ENCODE measurements at places on chromosomes 11 and 22.

DNA sequence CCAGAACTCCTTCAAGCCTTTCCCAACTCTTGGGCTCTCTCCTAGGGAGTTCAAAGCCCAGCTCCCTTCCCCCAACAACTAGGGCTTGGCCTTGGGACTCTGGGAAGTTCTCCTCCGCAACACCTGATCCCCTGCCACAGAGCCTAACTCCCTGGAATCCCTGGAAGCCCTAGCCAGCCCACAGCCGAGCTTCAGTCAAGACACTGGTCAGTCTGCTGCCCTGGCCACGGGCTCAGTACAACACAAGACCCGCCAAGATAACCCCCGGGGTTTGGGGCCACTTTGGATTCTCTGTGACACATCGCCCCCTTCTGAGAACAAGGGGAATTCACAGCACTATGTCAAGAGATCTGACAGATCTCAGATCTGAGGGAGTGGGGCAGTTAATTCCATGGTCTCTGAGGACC, 58.3 kb downstream of the SLC22A12 start:
- DNase-seq = no peak

GRCh38 chr22:44171561-44171960, 9.2 kb upstream of the PARVG start:
- DNase-seq = no peak

DNA sequence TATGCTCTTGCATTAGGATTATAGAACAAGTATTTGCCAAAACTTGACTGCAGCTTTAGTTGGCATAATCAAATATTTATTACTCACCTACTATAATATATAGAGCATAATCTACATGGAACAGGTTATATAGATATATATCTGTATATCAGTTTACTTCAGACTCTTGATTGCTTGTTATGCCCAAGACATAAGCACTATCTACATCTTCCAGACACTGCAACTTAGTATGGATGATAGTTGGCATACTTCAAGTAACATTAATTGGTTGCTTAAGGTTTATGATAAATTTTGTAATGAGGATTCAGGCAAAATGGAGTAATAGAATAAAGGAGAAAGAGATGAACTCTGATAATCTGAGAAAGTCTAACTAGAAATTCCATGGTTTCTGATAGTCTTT, 1.0 kb downstream of the CCDC15 start:
- DNase-seq = no peak

GRCh38 chr11:21426931-21427330, 757.5 kb downstream of the NELL1 start:
- DNase-seq = no peak

DNA sequence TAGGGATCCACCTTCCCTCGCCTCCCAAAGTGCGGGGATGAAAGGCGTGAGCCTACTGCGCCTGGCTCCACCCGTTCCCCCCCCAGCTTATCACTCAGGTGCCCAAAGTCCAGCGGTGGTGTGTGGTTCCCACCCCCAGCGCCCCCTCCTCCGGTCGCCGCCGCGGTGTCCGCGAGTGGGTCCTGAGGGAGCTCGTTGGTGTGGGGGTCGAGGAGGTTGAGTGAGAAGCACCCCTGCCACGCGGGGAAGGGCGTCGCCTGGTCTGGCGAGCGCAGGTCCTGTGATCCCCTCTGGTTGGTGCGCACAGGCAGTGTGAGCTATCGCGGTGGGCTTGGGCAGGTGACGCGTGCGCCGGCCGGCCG, 3900.6 kb upstream of the OR11H1 start:
- DNase-seq = no peak

Data from activated effector memory CD4-positive, alpha-beta T cell treated with Interleukin-2 at 50 U/mL for 16 hours (primary cell).